ENCODE measurements at places on chromosomes 7 and 10.

GRCh38 chr7:106143711-106144337, 31.7 kb upstream of the SYPL1 start:
- no peak for DNase-seq

- DNase-seq = no peak
Observed at GRCh38 chr10:32028710-32029109, 27.5 kb downstream of the KIF5B start.

- no peak for DNase-seq
Observed at GRCh38 chr10:120981601-120982391, 130.6 kb downstream of the WDR11 start.

DNA sequence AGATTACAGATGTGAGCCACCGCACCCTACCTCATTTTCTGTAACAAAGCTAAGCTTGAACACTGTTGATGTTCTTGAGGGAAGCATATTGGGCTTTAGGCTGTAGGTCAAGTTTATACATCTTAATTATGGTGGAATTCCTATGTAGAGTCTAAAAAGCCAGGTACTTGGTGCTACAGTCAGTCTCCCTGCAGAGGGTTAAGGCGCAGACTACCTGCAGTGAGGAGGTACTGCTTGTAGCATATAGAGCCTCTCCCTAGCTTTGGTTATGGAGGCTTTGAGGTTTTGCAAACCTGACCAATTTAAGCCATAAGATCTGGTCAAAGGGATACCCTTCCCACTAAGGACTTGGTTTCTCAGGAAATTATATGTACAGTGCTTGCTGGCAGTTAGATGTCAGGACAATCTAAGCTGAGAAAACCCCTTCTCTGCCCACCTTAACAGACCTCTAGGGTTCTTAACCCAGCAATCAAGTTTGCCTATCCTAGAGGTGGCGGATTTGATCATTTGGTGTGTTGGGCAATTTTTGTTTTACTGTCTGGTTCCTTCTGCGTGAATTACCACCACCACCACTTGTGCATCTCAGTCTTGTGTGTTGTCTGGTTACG, 6.0 kb downstream of the PPIA start:
- DNase-seq = no peak

DNA sequence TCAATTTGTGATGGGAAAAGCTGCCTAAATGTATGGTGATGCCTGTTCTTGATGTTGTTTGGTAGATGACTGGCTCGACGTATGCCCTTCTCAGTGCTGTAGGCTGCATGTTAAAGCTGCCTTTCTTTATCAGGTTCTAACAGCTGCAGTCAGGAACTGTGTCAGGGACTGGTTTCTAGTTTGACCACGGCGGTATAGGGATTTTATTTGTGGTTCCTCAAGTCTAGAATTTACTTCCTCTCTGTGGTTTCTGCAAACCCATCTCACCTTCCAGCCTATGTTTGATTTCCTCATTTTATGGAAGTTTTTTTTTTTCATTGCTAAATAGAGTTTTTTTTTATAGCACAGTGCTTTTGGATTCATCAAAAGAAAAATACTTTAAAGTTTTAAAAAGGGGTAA, 26.5 kb downstream of the LMTK2 start:
- no peak for DNase-seq

DNA sequence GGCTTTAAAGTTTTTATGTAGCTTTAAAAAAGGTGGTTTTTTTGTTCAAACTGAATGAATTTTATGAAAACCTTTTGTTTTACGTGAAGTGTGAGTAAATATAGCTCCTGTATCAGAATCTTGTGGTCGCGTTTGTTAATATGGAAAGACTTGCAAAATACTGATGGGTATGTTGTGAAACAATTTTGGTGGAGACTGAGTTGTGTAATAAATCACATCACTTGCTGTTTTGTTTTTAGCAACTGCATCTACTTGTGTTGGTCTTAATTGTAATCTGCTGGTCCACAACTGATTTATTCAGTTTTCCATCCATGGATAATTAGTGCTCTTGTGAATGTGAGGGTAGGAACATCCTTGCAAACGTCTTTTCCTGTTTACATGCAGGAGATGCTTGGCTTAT, 10.5 kb downstream of the PLXDC2 start:
- no peak for DNase-seq

- no peak for DNase-seq
Observed at GRCh38 chr10:92729886-92730285, 40.1 kb downstream of the HHEX start.

GRCh38 chr7:20329389-20330238, 1.1 kb upstream of the ITGB8 start:
- DNase-seq = no peak

GRCh38 chr10:14880229-14880628, 1.6 kb downstream of the SUV39H2 start:
- no peak for DNase-seq

- DNase-seq = no peak
Observed at GRCh38 chr10:74018241-74018640, 20.3 kb downstream of the VCL start.

GRCh38 chr7:77450613-77451012, 34.5 kb upstream of the GSAP start:
- DNase-seq = no peak

DNA sequence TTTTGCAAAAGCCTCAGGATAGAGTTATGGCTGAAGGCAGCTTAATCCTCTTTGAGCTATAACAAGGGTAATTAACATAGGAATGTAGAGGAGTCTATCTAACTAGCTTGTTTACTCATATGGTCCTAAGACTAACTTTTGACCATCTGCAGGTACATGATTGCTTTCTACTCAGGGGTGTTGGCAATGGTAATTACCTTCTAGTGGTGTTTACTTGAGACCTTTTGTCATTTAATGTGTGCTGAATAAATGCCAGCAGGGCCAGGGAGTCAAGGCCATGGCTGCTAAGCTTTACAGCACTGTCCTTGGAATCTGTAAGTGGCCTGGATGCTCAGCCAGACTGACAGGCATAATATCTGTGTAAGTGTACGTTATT, 1325.0 kb downstream of the XPNPEP1 start:
- no peak for DNase-seq

DNA sequence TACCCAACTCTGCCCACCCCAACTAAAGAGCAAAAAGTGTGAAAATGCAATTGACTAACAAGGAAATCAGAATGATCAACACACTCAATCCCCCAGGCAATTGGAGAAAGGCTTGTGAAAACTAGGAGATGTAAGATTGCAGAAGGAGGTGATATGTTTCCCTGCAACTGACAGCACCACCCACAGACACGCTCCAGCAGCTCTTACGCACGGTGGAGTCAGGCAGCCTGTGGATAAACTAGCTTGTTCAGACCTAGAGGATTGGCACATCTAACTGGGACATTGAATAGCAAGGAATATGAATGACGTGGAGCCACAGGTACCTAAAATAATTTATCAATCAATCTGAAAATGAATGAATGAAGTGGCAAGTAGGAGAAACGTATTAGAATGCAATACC, 125.7 kb upstream of the MYO3A start:
- DNase-seq = no peak

- no peak for DNase-seq
Observed at GRCh38 chr10:34126371-34127151, 688.5 kb downstream of the PARD3 start.

DNA sequence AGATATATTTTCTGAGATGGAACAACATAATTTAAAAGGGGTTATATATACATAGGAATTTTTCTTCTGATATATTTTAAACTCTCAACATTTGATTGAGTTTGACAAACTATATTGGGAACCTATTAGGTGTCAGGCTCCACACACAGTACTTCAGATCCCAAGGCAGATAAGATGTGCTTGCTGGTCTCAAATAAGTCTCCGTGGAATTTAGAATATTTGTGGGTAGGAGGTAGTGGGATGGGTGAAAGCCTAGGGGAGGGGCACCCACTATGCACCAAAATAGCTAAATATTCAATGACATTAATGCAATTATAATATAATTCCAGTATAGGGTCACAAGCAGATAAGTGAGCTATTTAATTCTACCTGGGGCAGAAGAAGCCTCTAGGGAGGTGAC, 81.5 kb downstream of the ARL4A start:
- no peak for DNase-seq

GRCh38 chr7:127536741-127537140, 48.7 kb downstream of the GCC1 start:
- DNase-seq = no peak

DNA sequence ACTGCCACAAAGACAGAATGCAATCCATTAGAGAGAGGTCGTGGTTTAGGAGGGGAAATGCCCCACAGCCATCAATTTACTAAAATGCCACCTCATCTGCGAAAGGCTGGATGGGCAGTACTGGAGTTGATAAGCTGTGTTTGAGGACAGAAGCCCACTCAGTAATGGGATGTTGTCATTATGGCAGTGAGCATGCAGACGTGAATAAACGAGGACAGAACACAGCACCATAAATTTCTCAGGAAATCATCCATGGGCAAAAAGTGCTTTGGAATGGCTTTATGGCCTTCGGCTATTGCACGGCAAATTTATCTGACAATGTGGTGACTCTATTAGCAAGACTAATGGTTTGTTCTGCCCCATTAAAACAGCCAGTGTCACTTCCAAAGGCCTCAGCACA, 15.9 kb upstream of the C10orf53 start:
- no peak for DNase-seq

DNA sequence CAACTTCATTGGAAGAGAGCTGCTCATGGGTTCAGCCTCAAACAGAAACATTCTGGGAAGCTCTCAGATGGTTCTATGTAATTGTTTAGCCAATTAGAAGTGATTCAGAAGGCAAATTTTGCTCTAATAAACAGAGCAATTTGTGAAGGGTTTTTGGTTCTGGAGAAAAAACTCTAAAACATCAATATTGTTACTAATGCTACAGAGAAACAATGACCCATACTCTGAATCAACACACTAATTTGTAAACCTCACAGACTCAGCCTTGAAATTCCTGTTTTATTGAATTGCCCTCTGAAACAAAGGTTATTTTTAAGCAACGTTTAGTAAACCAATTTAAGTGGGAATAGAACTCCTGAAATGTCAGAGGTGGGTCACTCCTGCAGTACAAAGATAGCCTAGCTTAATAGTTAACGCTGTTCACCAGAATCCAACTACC, 171.6 kb upstream of the SVIL start:
- no peak for DNase-seq

GRCh38 chr7:140857048-140857447, 67.7 kb downstream of the BRAF start:
- no peak for DNase-seq

DNA sequence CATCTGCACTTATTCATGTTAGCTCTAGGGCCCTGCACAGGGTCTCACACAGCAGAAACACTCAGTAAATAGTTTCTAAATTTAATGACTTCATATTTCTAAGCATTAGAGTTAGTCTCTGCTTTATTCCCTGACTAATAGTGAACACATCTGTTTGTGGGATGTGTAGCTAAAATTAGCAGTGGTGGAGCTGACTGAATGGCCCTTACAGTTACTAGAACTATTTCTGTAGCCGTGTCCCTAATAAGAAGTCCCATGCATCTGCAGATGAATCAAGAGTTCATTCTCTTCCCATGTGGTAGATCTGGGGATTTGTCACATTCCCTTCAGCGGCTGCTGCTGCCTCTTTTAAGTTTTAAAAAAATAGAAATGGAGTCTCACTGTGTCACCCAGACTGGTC, 11.7 kb downstream of the MAP3K8 start:
- DNase-seq = no peak

GRCh38 chr7:130961128-130961601, 227.2 kb upstream of the KLF14 start:
- DNase-seq = no peak

DNA sequence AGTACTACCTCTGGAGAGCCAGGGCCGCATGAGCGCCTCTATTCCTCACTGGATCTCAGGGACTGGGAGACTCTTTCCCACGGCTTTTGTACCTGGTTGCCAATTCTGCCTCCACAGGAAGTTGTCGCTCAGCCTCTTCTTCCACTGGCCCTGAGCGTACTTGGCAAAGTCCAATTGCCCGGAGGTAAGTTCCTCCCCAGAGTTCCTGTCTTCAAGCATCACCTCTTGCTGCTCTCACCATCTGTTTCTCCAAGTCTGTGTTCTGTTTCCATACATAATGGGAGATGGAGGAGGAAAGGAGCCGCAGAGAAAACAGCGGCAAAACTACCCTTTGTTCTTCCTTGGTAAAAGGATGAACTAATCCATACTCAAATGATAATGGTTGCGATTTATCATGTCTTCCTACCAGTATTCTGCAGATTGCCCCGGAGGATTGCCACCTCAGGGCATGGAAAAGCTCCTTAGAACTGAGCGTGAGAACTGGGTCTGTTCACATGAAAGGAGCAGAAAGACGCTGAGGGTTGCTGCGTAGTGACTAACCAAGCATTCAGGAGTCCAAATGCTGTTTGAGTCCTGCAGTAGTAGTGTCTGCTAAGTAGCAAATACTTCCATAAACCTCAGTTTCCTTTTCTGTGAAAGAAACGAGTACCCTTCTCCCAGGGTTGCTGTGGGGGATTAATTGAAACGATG, 170.2 kb upstream of the GLI3 start:
- DNase-seq = no peak

DNA sequence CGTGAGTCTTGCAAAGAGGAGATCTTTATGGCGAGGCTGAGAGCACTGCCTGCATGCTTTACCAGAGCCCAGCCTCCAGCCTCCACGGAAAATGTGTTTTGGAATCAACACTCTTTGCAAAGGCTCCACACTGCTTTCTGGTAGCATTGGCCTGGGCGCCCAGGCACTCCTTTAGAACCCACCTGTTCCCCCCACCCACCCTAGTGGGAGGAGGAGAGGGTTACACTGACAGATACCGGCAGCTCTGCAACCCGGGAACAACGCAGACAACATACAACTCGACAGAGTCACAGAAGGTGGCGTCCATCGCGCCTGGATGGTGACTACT, 5.5 kb upstream of the MNX1 start:
- DNase-seq = no peak

DNA sequence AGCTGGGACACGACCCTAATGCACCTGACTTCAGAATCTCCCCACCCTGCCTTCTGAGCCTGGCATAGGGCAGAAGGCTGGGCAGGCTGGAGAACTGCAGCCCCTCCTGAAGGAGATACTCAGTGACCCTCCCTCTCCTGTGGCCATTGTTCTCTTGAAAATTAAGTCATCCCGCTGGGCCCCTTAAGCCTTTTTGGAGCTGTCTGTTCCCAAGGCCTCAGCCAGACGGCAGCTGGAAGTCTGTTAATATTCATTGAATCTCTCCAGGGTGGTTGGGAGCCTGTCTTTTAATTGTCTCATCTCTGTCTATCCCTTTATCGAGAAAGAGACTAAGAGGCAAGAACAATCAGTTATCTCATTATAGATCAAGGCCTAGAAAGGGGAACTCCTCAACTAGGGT, 118.1 kb upstream of the PCBD1 start:
- DNase-seq = no peak

- DNase-seq = no peak
Observed at GRCh38 chr10:107269626-107270025, 105.1 kb upstream of the SORCS1 start.

- no peak for DNase-seq
Observed at GRCh38 chr10:22599048-22599561, 115.3 kb downstream of the PIP4K2A start.

DNA sequence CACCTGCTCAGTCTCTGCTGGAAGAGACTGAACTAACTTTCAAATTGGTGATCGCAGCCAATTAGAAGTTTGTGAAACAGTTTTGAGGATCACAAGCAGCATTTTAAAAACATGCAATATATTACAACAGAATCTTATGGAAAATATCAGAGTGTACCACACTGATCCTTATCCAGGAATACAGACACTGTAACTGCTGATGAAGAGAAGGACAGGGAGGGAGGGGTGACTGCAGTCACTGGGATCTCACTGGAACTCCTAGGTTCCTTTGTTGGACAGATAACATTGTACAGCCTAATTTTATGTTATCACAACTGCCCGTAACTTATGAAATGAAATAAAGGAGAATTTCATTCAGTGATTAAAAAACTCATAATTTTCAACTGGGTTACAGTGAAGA, 6.8 kb upstream of the UBN2 start:
- no peak for DNase-seq
